Stimulated activated CD4-positive, alpha-beta T cell treated with anti-CD3 and anti-CD28 coated beads, Interleukin-1b, Interleukin-23, amount 100 ng/mL, for 1 hour (primary cell): ENCODE measurements at places on chromosomes 2 and 18.
A peak's percentile ranks its signal among the peaks of the same experiment; 100 is the strongest.

DNA sequence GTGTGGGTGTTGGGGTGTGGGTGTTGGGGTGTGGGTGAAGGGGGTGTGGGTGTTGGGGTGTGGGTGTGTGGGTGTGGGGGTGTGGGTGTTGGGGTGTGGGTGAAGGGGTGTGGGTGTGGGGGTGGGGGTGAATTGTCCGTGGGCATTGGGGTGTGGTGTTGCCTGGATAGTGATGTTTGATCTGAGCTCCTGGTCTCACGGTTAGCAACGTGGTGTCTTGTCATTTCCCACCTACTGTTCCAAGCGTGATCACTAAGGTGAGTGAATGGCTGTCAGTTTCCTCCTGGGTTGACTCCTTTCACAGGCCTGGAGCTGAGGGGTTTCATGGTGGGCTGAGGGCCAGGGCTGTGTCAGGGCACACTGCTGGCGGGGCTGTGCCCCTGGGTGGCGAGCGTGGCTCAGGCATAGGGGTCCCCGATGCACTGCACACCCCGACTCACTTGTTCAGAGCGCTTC, 27.2 kb downstream of the RTP5 start:
- no peak for DNase-seq

DNA sequence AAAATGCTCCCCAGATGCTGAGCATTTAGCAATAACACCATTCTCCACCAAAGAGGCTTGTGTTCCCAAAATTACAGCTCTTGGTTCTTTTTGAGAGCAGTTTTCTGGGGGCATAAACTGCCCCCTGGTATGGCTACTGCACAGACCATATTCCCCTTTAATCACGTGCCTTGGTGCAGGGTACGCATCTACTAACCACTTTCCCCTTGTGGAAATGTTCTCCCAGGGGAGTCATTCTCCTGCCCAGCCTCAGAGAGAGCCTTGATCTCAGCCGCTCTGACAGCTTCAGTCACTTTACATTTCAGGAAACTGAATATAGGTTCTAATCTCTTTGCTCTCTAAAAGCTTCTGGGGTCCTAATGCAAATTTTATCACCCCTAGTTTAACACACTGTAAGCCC, 44.7 kb upstream of the EML6 start:
- DNase-seq = no peak

DNA sequence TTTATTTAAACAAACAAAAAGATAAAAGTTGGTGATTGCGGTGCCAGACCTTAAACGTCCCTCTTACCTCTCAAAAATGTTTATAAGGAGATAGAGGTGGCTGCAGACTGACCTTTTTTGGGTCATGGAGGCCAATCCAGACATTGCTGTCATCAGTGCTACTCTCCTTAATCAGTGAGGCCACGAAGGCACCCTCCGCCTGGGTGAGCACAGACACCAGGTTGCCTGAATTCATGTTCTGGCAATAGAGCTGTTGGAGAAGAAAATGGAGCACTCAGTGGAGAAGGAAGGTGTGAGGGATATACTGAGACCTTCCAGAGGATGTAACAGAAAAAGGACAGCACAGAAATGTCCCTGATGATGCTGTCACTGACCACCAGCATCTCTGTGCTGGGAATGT, 1.5 kb downstream of the REG1B start:
- DNase-seq = no peak

- no peak for DNase-seq
These were observed 8.8 kb upstream of the POLI start for GRCh38 chr18:54260396-54261072.

DNA sequence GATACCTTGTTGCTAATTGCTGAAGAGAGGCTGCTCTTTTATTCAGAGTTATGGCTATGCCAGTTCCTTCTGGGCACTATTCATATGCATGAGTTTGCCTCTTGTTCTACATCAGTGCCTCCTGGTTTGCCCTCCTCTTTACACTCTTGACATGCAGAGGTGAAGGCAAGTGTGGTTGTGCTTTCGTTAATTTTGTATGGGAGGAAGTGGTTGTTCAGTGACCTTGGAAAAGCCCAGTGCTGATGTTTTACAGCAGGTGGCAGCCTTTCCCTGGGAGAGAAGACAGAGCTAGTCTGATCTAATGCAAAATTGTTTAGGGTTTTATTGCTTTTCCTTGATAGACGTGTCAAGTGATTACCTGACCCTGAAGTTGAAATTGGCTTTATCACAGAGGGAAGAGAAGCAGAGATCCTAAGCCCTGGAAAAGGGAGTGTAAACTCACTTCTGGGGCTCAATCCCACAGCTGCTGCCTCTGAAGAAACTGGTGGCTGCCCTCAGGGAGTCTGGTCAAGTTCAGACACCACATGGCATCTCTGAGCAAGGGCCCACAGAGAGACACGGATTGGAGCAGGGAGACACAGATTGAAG, 30.5 kb upstream of the VPS54 start:
- DNase-seq = peak; percentile 19

DNA sequence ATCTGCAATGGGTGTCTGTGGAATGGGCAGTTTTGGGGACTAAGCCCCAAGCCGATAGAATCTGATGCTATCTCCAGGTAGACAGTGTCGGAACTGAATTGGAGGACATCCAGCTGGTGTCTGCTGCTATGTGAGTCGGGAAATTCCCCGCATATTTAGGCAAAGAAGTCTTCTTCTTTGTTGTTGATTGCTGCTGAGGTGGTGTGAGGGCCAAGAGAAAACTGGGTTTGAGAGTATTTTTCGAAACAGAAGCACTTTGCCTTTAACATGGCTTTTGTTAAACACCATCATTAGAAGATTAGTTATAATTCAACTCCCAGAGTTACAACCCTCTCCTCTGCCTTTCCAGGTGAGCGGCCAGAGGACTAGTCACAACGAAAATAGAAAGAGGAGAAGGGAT, 49.4 kb upstream of the ACTR3 start:
- DNase-seq = no peak
